HT-29 (cell line): ENCODE measurements at places on chromosomes 4 and X.

GRCh38 chr4:151314479-151314878, 10.9 kb downstream of the SH3D19 start:
- DNase-seq: no peak

GRCh38 chrX:63661676-63662075, 123.3 kb downstream of the ARHGEF9 start:
- DNase-seq: no peak

GRCh38 chrX:68307769-68308168, 125.5 kb downstream of the OPHN1 start:
- peak; percentile 26 for DNase-seq

DNA sequence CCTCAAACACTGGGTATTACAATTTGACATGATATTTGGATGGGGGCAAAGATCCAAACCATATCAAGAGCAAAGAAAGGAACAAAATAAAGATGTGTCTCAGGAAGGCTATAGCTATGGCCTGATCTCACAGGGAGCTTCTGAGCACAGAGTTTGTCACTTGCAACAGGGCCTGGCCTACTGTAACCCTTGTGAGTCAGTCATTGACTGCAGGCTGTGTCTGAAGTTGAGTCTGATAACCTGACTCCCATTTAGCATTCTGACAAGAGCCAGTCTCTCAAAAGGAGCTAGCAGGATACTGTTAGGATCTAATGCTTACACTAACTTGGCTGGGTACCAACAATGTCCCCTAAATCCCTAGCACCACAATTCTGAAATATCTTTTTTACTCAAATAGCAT, 612.5 kb upstream of the TECRL start:
- no peak for DNase-seq

DNA sequence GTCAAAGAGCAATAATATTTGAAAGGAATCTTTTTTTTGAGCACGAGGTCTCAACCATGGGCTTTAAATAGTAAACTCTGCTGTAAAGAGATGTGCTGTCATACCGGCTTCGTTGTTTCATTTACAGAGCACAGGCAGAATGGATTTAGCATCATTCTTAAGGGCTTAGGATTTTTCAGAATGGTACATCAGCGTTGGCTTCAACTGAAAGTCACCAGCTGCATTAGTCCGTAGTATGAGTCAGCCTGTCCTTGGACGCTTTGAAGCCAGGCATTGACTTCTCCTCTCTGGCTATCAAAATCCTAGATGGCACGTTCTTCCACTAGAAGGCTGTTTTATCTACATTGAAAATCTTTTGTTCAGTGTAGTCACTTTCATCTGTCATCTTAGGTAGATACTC, 23.6 kb downstream of the COX18 start:
- DNase-seq: no peak

DNA sequence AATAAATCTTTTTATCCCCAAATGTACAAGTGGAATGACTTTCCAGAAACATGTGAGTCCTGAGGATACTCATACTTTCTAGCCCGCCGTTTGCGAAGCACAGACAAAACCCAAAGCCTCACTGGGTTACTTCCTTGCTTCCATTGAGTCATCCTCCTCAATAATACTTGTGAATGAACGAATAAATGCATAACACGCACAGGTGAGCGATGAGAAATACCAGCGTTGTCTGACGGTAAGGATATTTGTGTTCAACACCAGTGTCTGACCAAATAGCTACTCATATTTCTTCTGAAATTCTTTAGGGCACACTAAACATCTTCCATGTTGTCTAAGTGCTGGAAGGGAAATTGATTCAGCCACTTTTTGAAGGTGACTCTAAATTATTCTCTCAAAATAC, 36.0 kb downstream of the CCNG2 start:
- no peak for DNase-seq

DNA sequence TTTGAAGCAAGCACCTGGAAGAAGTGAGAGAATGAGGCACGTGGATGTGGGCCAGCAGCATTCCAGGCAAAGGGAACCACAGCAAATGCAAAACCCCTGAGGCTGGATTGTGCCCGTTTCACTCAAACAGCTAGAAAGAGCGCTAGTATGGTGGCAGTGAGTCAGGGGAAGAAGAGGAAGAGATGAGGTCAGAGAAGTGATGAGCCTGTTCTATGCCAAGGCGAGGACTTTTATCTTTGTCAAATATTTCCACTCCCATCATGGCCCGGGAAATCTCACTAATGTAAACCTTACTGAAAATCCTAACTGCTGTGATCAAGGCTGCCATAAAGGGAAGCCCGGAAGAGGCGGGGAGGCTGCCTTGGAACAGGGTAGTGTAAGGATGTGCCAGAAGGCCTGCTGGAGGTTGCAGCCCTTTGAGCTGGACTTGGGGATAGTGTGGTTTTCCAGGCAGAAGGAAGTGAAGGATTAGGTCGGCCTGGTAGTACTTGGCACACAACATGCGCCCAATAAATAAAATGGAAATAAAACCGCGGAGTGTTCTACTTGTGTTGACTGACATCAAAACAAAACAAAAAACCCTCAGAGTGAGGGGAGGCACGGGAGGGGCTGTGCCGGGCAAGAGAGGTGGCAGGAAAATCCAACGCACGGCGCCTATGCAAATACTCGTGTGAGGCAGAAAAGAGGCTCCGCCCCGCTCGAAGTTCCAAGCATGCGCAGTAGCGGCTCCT, 1.2 kb upstream of the CDK16 start:
- no peak for DNase-seq

DNA sequence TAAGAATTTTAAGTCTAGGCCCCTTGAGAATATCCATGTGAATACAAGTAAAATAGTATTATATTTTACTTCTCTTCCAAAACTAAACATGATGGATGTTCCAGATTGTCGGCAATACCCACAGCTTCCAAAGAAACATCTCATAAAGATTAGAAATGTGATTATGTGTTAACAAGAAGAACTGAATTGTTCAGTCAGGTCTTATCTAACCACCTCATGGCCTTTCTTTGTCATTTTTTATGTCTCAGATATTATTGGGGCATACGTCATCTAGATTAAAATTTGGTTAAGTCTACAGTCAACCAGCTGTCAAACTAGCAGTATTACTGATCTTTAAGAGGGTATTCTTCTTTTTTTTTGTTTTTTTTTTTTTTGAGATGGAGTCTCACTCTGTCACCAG, 10.0 kb downstream of the EPGN start:
- DNase-seq: no peak

DNA sequence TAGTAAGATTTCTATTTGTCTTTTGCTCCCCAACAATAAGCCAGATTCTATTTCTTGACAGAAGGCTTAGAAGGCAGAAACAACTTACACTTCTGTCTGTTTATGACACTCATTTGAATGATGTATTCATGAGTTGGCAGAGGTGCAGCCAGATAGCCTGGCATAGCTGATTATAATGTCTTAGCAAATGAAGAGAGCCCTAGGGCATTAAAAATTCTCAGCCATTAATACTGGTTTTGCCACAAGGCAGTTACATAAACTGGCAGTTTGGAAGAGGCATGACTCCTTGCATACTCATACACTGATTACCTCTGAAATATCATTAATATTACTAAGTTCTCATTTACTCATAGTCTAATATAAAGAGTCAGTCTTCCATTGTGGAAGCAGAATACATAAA, 728.5 kb upstream of the NDST4 start:
- no peak for DNase-seq

GRCh38 chrX:121949041-121949760, 901.8 kb downstream of the GLUD2 start:
- DNase-seq: no peak

DNA sequence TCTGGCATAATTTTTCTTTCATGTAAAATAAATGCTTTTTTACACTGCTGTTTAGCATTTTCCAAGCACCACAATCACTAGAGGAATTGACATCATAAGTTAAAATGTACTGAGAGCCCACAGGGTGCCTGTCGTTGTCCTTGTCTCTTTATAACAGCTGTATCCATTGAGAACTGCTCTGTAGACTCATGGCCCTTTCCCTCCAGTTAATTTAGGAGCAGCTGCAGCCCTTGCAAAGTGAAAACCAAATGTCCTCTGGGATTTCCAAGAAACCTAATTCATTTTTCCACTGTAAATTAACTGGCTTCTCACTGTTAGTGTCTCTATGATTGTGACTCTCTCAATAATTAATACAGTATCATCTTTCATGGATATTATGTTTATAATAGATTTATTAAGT, 185.9 kb downstream of the SLC4A4 start:
- DNase-seq: no peak

DNA sequence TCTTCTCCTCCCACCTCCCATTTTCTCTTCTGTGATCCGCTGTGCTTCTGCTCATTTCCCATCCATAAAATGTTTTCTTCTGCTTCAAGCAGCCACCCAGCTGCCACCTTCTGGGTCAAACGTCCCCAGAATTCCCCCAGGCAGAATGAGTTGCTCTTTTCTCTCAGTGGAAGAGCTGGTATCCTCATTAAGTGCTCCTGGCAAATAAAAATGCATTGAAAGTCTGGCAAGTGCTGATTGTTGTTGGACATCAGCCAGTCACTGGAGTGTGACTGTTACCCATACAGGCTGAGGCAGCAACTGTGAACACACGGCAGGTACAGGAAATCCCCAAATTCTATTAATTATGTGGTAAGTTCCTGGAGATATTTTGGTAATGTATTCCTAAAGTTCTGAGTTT, 52.6 kb downstream of the LIMCH1 start:
- no peak for DNase-seq

DNA sequence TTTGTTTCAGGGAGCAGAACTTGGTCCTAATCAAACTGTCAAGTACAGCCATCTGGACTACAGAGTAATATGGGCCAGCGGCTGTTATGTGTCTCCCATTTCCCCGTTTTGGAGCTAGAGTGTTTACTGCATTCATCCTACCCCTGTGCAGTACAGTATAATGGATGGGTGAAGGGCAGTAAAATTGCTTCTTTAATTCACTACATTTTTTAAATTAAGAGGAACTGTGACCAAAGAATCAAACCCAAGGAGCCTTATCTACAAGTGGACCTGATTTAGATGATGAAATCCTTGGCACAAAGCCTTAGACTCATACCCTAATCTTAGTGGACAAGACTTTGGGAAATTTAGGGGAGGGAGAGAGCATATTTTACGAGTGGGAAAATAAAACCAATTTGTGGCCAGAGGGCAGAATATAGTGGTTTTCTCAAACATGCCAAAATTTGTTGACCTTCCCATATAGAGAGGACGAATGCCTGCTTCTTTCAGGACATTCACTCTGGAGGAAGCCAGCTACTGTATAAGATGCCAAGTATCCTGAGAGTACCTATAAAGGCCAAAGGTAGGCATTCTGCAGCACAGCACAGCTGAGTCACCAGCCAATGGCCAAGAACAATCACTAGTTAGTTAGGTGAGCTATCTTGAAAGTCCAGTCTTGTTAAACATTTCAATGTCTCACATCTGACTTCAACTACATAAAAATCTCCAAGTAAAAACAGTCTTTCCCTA, 253.8 kb upstream of the KCNIP4 start:
- DNase-seq: peak; percentile 38

- no peak for DNase-seq
These were observed 890.7 kb upstream of the INTU start for GRCh38 chr4:126742048-126742447.

DNA sequence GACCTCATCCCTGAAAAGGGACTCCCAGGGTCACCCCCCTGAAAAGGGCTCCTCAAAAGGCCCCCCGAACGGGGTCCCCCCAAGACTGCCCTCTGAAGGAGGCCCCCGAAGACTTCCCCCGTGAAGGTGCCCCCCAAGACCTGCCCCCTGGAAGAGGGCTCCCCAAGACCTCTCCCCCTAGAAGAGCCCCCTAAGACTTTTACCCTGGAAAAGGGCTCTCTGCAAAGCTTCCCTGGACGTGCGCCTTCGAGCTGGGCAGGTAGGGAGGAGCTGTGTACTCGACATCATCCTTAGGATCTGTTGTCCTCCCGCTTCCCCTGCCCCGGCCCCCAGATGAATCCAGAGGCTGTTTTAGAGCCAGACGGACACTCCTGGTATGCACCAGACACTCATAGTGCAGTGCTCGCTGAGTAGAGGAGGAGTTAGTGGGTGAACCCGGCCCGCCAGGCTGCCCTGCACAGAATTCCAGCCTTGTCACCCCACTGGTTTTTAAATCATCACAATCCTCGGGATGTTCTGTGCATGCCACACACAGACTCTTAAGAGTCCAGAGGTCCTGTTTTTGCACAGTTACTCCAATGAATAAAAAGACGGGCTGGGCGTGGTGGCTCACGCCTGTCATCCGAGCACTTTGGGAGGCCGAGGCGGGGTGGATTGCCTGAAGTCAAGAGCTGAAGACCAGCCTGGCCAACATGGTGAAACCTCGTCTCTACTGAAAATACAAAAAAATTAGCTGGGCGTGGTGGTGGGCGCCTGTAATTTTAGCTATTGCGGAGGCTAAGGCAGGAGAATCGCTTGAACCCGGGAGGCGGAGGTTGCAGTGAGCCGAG, 5.7 kb upstream of the SLC25A6 start:
- no peak for DNase-seq

DNA sequence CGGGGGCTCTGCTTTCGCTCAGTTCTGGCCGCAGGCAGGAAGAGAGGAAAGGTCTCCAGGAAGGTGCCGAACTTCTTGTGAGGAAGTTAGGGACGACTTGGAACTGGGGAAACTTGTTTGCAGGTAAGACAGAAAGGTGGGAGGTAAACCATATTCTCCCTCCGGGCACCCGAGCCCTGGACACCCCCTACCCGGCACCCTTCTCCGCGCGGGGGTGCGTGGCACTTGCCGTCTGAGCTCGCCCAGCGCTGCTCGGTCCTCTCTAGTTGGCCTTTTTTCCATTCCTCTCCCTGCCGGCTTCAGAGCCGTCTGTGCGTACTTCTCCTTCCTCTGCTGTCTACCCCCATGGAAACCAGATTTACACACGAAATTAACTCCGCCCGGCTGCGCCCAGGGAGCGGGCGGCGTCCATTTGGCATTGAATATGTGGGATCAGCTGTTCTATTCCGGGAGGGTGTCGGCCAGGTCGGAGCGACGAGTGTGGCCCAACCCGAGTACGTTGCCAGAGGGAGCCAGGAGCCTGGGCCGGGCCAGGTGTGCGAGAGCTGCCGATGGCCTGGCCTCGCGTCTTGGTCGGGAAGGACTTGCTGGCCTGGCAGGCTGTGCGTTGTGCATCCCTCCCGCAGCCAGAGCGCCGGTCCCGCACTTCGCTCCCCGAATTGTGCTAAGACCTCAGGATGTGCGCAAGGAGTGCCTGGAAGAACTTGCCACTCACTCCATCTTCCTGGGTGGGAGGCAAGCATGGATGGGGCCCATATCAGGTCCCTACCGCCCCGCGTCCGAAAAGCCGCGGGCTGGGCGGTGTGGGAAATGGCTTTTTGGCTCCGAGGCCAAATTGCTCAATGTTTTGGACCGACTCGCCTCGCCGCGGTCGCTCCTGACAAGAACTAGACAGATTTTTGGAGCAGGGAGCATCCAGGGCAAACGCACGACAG, 1.7 kb downstream of the PDGFRA start:
- DNase-seq: no peak

- DNase-seq: no peak
These were observed 54.3 kb upstream of the HPGDS start for GRCh38 chr4:94396984-94397383.

GRCh38 chr4:6926681-6927478, 17.3 kb downstream of the TBC1D14 start:
- DNase-seq: peak; percentile 77
